NCI-H1436 treated with DMSO at 0.1 percent for 48 hours (cell line): ENCODE measurements at places on chromosomes 11 and 22.
A peak's percentile ranks its signal among the peaks of the same experiment; 100 is the strongest.

GRCh38 chr11:61756452-61757212 lies 4.2 kb downstream of the MYRF start:
- DNase-seq = peak; percentile 83

DNA sequence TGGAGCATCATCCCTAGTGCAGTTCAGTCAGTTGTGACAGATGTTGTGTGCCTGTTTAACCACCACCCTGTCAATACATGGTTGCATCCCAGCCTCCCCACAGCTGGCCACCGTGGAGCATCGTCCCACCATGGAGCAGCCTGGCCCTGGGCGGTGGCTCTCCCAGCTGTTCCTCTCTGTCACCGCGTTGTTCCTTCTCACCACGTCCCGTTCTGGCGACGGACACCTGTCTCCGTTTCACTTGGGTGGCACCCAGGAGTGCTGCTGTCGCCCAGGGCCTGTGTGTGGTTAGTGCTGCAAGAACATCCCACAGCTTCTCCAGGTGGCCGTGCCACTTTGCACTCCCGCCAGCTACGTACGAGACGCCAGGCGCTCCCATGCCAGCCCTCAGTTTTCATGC lies 26.5 kb downstream of the MUC6 start:
- DNase-seq = no peak

DNA sequence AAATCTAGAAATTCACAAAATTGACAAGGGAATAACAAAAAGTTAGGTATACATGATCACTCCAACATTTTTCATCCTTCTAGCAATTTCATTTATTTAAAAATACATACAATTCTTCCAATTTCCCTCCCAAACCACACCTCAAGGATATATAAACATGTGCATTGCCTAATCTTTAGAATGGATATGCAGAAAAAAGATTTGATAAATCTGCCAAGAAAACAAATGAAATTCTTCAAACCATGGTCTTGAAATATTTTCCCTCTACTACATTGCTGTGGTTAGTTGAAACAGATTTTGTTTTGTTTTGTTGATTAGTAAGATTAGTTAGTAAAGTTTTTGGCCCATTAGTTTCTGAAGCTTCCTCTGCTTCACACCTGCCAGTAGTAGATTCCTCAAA lies 703.3 kb upstream of the CCDC179 start:
- no peak for DNase-seq

GRCh38 chr22:43880541-43880991 lies 11.2 kb downstream of the PNPLA5 start:
- no peak for DNase-seq

DNA sequence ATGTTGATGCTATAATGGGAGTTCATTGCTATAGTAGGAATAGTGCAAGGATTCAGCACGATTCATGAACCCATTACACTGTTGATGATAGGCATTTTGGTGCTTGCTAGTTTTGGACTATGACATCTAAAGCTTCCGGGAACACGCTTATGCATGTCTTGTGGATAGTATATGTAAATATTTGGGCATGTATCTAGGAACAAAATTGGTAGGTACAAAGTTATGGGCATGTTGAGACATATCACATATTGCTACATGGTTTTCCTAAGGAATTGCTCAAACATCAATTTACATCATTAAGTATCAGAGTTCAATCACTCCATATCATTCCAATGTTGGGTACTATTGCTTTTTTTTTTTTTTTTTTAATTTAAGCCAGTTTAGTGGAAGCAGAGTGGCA lies 1103.2 kb downstream of the TBC1D22A start:
- DNase-seq = no peak

- no peak for DNase-seq
Measured at GRCh38 chr11:112318184-112318591, 57.5 kb upstream of the PLET1 start.
